ENCODE measurements at places on chromosomes 16 and 17. TPM values are rescaled to one million over a fixed set of nuclear protein-coding genes. Genes with fewer than 3 reads are reported as not detected.

SLC9A5 gene
- total RNA-seq: 1.3 TPM

IL32 gene
- 2.6 TPM for total RNA-seq

SLC2A4 gene
- total RNA-seq: 0.44 TPM

SLFN11 gene
- total RNA-seq: 70.8 TPM

BMERB1 gene
- total RNA-seq: 61.5 TPM

NGFR gene
- total RNA-seq: 3.3 TPM

Measured in smooth muscle cell of trachea (primary cell).